ENCODE measurements at places on chromosomes 11 and 22.

GRCh38 chr22:44363013-44363979 lies 50.5 kb upstream of the SHISAL1 start:
- no peak for DNase-seq

- no peak for DNase-seq
Observed at GRCh38 chr11:1772270-1773130, 8.8 kb upstream of the CTSD start.

DNA sequence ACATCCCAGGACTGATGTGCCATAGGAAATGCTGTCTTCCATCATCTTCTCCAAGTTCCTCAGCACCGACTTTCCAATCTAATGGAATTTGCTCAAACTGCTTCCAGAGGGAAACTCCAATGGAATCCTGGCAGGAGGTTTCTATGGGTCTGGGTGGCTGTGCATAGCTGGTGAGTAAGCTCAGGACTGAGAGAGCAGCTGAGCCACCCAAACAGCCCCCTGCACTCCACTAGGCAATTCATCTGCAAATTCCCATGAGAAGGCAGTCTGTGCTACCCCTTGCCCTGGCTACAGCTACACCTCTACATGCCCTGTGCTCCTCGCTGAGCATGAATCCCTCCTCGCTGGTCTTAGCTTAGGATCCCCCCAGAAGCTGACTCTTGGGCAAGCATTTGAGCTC lies 127.9 kb upstream of the CSNK2A3 start:
- no peak for DNase-seq

- DNase-seq = no peak
Observed at GRCh38 chr11:78426845-78427244, 9.2 kb upstream of the GAB2 start.

- no peak for DNase-seq
Observed at GRCh38 chr11:119403021-119403420, 20.0 kb downstream of the THY1 start.

DNA sequence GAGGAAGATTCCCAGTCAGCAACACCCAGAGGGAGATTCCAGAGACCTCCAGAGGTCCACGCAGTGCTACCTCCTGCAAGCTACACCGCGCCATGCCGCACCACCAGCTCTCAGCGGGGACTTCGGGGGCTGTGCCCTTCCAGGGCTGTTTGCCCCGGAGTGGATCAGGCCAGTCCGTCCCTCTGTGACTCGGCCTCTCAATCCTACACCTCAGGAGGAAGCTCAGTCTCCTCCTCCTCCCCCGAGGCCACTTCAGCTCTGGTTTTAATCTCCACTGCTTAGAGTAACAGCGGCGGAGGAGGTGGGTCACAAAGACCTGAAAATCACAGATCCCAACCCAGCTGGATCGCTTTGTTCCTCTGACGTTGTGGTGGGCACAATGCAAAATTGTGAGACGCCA lies 68.6 kb downstream of the PHF21B start:
- DNase-seq = no peak

DNA sequence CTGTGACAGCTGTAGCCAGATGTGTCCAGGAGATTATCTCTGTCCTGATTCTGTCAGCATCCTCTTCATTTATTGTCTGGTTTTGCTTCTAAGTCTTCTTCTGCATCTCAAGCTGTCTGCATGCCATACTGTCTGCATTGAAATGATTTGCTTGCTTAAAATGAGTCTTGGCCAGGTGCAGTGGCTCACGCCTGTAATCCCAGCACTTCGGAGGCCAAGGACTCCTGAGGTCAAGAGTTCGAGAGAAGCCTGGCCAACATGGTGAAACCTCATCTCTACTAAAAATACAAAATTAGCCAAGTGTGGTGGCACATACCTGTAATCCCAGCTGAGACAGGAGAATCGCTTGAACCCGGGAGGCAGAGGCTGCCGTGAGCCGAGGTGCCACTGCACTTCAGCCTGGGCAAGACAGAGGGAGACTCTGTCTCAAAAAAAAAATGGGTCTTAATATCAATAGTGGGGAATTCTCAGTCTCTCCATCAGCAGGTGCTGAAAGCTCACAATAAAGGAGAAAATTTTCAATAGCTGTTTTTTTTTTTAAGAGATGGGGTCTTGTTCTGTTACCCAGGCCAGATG lies 39.2 kb upstream of the AMPD3 start:
- no peak for DNase-seq

DNA sequence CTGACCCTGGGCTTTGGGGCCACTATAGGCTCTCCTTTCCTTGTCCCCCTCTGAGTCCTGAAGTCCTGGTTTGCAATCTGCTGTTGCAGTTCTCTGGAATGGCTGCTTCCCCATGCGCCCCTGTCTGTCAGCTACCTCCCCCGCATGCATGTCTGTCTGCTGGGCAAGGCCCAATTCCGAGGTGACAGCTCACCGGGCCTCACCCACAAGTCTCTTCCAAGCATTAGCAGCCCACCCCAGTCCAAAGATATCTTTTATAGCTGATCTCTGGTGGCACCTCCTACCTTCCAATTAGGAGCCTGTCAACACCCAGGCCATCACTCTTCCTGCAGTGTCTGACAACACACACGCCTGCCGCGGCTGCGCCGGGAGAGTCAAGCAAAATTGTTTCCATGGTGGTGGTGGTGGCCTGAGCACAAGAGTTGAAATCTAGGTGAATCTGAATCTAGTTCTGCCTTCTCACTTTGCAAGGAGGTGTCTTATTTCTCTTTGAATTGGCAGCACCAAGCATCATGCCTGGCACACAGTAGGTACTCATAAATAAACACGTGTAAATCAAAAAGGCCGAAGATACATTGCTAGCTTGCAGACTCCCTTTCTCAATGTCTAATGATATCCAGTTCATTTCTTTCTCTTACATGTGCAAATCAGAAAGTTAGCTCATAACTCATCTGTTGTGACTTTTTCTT lies 1.2 kb upstream of the LMO2 start:
- DNase-seq = no peak

DNA sequence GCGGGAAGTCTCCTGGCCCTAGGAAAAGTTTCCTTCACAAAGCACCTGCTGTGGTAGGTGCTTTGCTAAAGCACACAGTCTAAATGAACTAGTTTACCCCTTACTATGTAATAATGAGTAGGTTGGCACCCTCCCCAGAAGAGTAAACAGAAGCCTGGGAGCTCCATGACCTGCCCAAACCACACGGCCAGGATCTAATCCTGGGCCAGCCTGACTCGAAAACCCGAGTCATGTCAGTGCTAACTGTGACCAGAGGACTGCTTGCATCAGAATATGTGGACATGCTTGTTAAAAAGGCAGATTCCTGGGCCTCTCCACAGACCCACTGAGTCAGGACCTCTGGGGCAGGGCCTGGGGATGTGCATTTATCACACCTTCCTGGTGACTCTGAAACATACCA lies 67.7 kb downstream of the PANX1 start:
- DNase-seq = no peak

- no peak for DNase-seq
Observed at GRCh38 chr11:3764266-3764665, 33.1 kb downstream of the NUP98 start.

GRCh38 chr22:29337631-29338284 lies 22.3 kb upstream of the RASL10A start:
- DNase-seq = no peak
